Bone marrow (tissue), 2 donors: ENCODE measurements at places on chromosomes 13 and 19.

DNA sequence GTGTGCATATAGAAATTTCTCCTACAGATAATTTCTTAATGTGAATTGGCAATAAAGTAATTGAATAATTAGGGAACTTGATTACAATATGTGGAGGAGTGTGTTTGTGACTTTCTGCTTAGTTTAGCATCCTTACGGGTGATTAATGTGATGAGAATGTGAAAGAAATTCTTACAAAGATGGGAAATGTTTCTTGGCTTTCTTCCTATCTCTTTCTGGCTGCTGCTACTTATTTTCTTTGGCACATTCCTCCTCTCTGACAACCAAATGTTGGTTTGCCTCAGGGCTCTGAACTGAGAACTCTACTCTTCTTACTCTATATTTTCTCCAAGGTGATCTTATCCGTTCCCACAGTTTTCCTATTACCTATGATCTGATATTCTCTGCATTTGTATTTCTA is 300.1 kb downstream of the TBC1D4 start:
- no peak for DNase-seq

GRCh38 chr13:108560093-108560492 is 69.3 kb upstream of the MYO16 start:
- DNase-seq = no peak

- no peak for DNase-seq
Measured at GRCh38 chr13:79447141-79447540, 33.8 kb upstream of the NDFIP2 start.

DNA sequence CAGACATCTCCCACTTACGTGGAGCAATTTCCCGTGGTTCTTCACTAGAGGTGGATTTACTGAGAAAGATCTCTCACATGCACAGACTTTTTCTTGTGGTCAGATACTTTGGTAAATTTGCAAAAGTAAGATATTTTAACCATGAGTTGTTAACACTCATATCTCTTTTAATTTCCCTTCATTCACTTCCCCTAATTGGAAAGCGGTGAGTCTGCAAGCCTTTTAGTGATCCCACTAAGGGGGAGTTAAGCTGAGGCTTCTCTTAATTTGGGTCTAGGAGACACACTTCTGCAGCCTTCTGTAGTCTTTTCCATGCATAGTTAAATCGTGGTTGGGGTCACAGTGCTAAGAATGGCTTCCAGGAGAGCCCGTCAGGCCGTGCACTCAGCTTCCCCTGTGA is 30.7 kb upstream of the SERPINE3 start:
- no peak for DNase-seq

DNA sequence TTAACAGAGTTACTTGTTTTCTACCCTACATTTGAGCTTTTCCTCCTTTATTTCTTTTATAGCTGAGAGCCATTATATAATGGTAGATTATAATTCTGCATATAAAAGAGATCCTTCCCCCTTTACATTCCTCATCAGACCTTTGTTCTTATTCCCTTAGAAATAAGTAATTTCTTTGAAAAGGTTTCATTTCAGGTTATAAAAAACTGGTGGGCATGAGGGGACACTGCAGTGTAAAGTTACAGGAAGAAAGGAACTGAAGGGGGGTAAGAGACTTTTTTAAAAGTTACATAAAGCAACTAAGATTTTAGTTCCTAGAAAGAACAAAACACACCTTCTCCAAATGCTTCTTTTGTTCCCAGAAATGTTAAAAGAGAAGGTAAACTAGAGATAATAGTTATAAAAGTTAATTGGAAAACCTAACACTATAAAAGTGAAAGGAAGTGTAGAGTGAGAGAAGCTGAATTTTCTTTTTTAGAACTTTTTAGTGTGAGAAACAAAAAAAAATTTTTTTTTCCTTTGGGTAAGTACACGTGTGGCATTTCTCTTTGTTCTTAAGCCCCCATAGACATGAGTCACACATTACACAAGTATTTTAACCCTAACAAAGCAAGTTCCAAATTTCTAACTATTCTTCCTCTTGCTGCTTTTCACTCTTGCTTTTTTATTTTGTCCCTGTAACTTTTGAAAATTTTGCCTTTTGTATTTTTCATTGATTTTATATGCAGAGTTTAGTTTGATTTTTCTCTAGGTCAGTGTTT is 106.4 kb upstream of the MLNR start:
- DNase-seq = peak; percentile 45

DNA sequence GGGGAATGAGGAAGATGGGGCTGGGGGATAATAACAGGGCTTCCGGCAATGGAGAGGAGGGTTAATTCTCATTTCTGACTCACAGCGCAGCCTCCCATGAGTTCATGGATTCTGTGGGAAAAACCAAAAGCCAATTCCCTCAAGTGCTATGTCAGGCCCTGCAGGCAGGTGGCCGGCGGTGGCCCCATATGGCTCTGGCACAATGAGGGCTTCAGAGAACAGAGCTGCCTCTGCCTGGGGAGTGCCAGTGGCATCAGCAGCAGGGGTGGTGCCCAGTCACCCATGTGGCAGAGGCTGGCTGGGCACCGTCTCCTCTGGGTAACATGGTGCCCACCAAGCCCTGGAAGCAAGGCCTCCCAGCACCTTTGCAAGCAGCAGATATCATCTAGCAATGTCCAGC is 69.1 kb downstream of the ALOX5AP start:
- DNase-seq = no peak

GRCh38 chr19:2048104-2048958 is 2.7 kb downstream of the MKNK2 start:
- DNase-seq = no peak

GRCh38 chr13:51444922-51445321 is 7.9 kb downstream of the INTS6 start:
- DNase-seq = peak; percentile 24

DNA sequence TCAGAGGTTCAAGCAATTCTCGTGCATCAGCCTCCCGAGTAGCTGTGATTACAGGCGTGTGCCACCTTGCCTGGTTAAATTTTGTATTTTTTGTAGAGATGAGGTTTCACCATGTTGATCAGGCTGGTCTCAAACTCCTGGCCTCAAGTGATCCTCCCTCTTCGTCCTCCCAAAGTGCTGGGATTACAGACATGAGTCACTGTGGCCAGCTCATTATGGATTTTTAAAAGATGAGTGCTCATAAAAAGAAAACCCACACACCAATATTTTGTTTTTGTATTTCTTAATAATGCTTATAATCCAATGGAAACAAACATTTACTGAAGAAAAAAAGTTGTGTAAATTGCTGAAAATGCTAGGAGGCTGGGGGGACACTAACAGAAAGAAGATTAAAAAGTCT is 5.0 kb upstream of the MICU2 start:
- no peak for DNase-seq

- DNase-seq = no peak
Measured at GRCh38 chr19:15115080-15115479, 7.9 kb downstream of the SYDE1 start.

GRCh38 chr13:104450006-104450405 is 1383.8 kb upstream of the SLC10A2 start:
- no peak for DNase-seq

GRCh38 chr13:59755632-59756290 is 408.0 kb downstream of the DIAPH3 start:
- DNase-seq = no peak

- no peak for DNase-seq
Measured at GRCh38 chr19:41969772-41970458, 10.8 kb upstream of the RABAC1 start.

- DNase-seq = no peak
Measured at GRCh38 chr19:1055886-1056620, 10.9 kb upstream of the ARHGAP45 start.

DNA sequence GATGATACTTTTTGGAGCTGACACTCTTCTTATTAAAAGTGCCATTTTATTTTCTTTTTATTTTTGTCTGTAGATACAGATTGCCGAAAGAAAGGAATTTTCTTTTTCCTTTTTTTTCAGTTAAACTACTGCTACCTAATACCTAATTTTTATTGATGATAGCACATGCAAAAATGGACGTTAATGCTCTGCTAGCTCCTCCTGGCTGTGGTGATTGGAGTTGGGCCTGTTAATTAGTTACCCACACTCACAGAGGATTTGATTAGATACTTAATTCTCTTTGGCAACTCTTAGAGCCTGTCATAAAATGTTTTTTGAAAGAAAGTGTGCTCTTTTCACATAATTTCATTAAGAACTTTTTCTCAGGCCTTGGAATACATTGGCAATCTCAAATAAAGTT is 366.8 kb downstream of the DCT start:
- no peak for DNase-seq

DNA sequence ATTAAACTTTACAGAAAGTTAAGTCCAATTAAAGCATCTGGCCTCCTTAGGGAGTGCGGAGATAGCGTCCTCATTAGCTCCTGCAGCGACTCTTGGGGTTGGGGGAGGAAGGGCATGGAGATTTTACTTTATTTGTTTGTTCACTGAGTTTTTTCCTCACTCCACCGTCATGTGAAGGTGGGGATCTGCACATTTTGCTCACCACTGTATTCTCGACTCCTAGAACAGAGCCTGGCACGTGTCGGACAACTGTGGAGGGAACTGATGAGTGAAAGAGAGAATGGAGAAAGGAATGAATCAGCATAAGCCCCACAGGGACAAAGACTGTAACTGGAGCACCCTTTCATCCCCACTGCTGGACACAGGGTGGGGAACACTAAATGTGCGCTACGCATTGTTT is 205.1 kb upstream of the TSHZ3 start:
- DNase-seq = no peak

GRCh38 chr19:48338802-48339503 is 13.6 kb downstream of the EMP3 start:
- DNase-seq = no peak

DNA sequence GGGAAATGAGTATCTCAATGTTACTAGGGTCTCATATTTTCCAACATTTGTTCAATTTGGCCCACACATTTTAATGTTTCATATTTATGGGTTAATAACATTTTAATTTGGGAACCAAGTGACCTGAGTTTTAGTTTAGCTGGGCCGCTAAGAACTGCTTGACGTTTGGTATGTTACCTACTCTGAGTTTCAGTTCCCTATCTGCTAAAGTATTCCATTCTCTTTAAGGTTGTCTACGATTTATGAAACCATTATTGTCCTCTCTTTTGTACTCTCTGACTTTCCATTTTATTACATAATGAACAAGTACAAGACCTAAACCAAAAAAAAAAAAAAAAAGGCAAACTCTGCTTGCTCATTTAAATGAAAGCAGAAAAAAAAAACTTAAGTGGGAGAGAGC is 89.9 kb downstream of the FGF14 start:
- no peak for DNase-seq

DNA sequence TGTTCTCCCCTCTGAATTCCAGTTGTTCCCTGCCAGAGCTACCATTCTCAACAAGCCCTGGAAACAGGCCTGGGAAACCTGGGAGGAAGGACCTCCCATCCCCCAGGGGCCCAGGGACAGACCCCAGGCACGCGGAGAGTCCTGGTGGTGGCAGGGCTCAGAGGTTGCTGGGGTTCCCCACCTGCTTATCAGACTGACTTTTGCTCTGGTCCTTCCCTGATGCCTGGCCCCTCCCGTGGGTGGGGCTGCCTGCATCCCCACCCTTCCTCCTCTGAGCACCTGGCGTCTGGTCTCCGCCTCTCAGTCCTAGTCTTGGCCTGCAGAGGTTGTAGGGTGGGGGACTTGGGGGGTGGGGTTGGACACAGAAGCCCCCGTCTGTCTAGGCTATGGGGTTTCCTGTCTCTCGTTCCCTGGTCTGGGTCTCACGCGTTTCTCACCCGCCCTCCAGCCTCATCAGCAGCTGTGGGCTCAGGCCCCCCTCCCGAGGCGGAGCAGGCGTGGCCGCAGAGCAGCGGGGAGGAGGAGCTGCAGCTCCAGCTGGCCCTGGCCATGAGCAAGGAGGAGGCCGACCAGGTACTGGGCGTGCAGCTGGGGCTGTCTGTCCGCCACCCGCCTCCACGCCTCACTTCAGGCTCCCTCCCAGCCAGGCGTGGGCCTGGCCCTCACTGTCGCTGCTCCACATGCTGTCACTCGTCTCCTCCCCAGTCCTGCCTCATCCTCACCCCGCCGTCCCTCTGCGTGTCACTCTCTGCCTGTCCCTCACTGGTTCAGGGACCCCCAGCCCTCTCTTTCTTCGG is 13.6 kb downstream of the EPN1 start:
- no peak for DNase-seq

- DNase-seq = no peak
Measured at GRCh38 chr13:46496086-46496485, 56.9 kb upstream of the LRCH1 start.

GRCh38 chr13:49464085-49464484 is 20.0 kb downstream of the SETDB2 start:
- no peak for DNase-seq

DNA sequence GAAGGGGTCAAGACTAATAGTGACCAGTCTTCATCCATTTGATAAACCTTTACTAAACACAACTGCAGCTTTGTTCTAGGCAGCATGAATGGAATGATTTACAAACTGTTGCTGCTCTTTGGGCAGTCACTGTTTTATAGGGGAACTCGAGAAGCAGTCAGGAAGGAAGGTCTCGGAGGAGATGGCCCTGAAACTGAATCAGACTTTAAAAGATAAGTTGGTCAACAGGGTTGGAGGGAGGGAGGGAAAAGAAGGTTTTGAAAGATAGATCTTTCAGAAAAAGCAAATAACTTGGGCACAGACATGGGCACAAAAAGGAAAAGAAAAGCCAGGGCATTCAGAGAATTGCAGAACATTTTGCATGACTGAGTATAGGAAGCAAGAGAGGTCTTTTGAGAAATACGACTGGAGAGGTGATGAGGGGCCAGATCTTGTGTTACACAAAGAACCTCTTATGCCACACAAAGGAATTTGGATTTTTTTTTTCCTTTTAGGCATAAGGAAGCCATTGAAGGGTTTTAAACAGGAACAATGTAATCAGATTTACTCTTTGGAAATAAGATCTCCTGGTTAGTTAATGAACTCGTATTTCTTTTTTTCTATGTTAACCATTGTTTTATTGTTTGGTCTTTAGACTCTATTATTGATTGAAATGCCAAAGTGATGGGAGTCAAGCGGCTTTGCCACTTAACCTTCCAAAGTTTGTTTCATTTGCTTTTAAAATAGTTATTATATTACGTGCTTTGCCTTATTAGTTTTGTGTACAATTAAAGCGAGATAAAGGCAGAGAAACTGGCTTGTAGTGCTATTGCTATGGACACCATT is 37.5 kb upstream of the SACS start:
- DNase-seq = no peak

DNA sequence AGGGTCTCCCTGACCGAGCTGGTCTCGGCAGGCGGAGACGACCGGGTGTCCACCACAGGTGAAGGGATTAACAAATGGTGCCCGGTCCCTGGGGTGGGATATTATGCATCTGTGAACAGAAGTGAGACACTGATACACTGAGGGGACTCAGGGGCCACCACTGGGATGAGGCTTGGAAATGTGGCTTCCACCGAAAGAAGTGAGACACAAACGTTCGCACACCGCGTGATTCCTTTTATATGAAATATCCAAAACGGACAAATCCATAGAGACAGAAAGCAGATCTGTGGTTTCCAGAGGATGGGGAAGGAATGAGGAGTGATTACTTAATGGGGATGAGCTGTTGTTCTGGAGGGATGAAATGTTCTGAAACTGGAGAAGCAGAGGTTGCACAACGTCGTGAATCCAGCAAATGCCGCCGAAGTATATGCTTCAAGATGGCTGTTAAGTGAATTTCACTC is 47.5 kb downstream of the C13orf46 start:
- DNase-seq = no peak

- peak; percentile 81 for DNase-seq
Measured at GRCh38 chr19:4057931-4058692, 8.6 kb downstream of the ZBTB7A start.

GRCh38 chr13:77335543-77335942 is 8.6 kb upstream of the MYCBP2 start:
- DNase-seq = no peak

- DNase-seq = no peak
Measured at GRCh38 chr19:41449079-41449864, 6.3 kb downstream of the ERICH4 start.
